Activated CD8-positive, alpha-beta T cell treated with anti-CD3 and anti-CD28 coated beads for 36 hours (primary cell): ENCODE measurements at places on chromosomes 1 and 21. TPM values are rescaled to one million over a fixed set of nuclear protein-coding genes. Genes with fewer than 3 reads are reported as not detected.

Gene C8B
- total RNA-seq = not detected

Gene C1QC
- not detected for total RNA-seq

DNA sequence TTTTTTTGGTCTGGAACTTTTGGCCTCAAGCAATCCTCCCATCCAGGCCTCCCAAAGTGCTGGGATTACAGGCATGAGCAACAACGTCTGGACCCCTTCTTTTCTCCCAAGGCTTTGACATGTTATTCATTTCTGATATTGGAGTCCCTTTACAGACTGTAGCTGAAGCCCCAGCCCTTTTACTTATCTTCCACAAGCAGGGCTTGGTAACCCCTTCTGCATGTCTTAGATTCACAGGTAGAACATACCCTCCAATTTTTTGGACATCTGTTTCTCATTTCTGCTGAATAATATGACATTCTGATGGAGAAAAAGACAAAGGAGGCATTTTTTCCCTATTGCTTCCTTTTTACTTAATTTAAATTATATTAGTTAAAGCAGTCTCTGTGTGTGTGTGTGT lies 39.2 kb upstream of the RGS21 start:
- no peak overlapping the region for H3K27ac ChIP-seq
- H3K36me3 ChIP-seq = no peaks in the 10 kb centered on the region
- DNase-seq = no peak

GRCh38 chr1:87392248-87393192 lies 63.8 kb downstream of the LMO4 start:
- H3K36me3 ChIP-seq = no peaks in the 10 kb centered on the region
- no peak overlapping the region for H3K27ac ChIP-seq
- H3K4me1 ChIP-seq = no peaks in the 10 kb centered on the region
- DNase-seq = no peak
- H3K27me3 ChIP-seq = no peaks in the 10 kb centered on the region

DNA sequence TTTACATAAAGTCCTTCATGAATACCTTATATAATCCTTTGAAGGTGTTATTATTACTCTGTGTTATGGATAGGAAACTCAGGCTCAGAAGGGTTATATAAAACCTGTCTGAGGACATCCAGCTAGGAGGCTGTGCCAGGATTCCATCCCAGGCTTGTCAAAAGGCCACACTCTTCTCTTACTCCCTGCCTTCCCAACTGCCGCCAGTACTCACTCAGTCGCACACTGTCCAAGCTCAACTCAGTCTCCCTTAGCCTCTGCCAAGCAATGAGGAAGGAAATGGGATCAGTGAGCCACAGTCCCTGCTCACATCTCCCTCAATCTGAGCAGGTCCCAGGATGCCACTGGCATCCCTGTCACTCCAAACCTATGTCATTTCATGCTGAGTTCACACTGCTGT lies 94.4 kb downstream of the NAV1 start:
- no peak for DNase-seq
- no peaks in the 10 kb centered on the region for H3K36me3 ChIP-seq
- no peaks in the 10 kb centered on the region for H3K4me1 ChIP-seq
- no peak overlapping the region for H3K4me3 ChIP-seq
- H3K27ac ChIP-seq = no peak overlapping the region
- H3K27me3 ChIP-seq = no peaks in the 10 kb centered on the region

GRCh38 chr1:47911424-47911823 lies 85.8 kb downstream of the TRABD2B start:
- no peak for DNase-seq
- no peak overlapping the region for H3K4me3 ChIP-seq
- no peaks in the 10 kb centered on the region for H3K36me3 ChIP-seq
- no peak overlapping the region for H3K27ac ChIP-seq
- H3K27me3 ChIP-seq = peaks cover 8% of the 10 kb centered on the region

GRCh38 chr1:219917851-219918466 lies 10.4 kb downstream of the SLC30A10 start:
- peaks cover 5% of the 10 kb centered on the region for H3K27me3 ChIP-seq
- no peaks in the 10 kb centered on the region for H3K4me1 ChIP-seq
- no peak for DNase-seq
- no peak overlapping the region for H3K27ac ChIP-seq
- H3K36me3 ChIP-seq = no peaks in the 10 kb centered on the region

GRCh38 chr1:66416295-66416694 lies 117.7 kb upstream of the SGIP1 start:
- H3K4me1 ChIP-seq = peaks cover 27% of the 10 kb centered on the region
- H3K4me3 ChIP-seq = no peak overlapping the region
- H3K27me3 ChIP-seq = no peaks in the 10 kb centered on the region
- no peak for DNase-seq
- no peak overlapping the region for H3K27ac ChIP-seq
- H3K36me3 ChIP-seq = peaks cover 12% of the 10 kb centered on the region

DNA sequence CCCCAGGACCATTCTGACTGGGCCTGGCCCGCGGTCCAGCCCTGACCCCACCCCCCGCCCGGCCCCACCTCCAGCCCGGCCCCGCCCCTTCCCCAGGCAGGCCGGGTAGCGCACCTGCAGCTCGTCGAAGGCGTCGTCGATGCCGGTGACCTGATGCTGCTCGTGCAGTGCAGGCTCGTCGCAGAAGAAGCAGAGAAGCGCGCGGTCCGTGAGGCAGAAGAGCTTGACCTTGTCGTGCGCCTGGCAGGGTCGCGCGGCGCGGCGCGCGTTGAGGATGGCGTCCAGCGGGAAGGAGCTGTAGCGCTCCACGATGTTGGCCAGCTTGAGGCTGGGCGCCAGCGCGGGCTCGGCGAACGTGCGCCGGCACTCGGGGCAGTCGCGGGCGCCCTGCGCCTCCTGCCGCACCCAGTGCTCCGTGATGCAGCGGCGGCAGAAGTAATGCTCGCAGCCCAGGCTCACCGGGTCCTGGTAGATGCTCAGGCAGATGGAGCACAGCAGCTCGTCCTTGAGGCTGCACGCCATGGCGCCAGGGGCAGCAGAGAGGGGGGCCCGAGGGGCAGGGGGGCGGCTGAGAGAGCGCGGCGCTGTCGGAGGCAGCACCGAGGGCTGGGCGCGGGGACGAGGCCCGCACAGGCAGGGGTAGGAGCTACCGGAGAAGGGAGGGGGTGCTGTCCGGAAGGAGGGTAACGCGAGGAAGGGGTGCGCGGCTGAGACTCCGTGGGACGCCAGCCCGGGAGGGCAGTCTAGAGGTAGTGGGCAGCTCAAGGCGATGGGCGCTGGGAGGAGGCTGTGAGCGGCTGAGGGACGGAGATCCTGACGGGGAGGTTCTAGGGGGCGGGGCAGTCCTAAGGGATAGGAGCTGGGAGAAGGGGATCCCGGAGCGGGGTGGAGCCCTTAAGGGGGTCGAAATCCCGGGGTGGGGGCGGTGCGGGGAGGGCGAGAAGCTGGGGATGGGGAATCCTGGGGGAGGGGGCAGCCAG lies 642 bp downstream of the TRIM62 start:
- H3K27ac ChIP-seq = peak overlapping the region; percentile 22
- H3K27me3 ChIP-seq = peaks cover 9% of the 10 kb centered on the region
- no peaks in the 10 kb centered on the region for H3K36me3 ChIP-seq
- peak overlapping the region; percentile 82 for H3K4me3 ChIP-seq
- peaks cover 21% of the 10 kb centered on the region for H3K4me1 ChIP-seq

DNA sequence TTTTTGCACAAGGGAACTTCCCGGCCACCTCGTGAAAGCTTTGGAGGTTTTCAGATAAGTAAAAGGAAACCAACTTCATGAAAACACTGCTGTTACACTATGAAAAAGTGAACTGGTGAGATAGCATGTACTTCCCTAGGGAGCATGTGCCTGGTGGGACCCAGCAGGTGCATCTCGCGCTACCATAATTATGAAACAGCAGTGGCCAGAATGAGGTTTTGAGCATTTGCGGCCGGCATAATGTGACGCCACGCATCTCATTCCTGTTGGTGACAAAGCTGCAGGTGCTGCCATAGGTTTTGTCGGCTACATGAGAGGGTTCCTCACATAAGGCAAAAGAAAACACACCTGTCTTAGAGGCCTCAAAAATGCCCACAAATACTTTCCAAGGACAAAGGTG lies 1.7 kb downstream of the KRTAP10-3 start:
- no peaks in the 10 kb centered on the region for H3K36me3 ChIP-seq
- H3K27me3 ChIP-seq = no peaks in the 10 kb centered on the region
- no peaks in the 10 kb centered on the region for H3K4me1 ChIP-seq
- no peak overlapping the region for H3K27ac ChIP-seq
